ENCODE measurements at places on chromosomes 1 and 21.

DNA sequence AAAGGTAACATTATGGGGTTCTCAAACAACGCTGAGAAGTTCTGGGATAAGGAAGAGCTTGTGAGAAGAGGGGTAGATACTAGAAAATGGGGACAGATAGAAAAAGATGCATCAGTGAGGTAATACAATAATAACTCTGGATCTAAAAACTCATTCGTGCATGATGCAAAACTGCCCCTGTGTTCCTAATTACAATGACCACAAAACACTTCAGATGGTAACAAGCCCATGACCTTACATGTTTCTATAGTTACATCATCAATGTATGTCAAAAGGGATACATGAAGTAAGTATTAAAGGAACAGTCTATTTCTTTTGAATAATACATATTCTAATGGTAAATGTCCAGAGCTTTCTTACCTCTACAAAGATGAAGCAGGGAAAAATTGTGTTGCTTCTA, 110.6 kb upstream of the PLPPR5 start:
- no peak for DNase-seq

DNA sequence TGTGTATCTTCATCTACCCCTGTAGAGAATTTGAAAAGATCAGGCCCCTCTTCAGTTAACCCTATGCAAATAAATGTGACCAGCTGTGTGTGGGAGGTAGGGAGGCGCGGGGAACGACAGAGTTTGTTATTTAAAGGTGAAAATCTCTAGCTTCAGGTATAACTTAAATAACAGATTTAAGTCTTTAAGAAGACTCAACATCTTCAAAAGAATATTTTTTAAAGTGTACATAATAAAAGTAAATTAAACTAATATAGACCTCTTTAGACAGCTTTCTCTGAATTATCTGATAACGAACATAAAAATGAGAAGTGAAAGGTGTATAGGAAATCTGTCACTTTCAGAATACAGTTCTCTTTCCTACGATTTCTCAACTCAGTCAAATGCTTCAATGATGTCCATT, 16.0 kb downstream of the ANGPTL3 start:
- DNase-seq: no peak

DNA sequence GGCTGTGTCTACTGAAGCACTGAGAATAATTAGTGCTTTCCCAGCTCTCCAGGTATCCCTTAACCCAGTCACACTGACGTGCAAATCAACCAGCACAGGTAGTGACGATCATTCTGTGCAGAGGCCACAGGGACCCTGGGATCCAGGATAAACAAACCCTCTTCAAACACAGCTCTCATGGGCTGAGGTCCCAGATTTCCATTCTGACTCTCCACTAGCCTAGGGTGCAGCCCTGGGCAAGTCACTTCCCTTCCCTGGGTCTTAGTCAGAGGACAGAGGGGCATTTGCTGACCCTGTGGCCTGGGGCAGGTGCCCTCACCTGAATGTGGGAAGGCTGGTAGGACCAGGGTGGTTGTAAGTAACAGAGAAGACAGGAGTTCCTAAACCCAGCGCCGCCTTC, 724.7 kb downstream of the MATN1 start:
- no peak for DNase-seq

DNA sequence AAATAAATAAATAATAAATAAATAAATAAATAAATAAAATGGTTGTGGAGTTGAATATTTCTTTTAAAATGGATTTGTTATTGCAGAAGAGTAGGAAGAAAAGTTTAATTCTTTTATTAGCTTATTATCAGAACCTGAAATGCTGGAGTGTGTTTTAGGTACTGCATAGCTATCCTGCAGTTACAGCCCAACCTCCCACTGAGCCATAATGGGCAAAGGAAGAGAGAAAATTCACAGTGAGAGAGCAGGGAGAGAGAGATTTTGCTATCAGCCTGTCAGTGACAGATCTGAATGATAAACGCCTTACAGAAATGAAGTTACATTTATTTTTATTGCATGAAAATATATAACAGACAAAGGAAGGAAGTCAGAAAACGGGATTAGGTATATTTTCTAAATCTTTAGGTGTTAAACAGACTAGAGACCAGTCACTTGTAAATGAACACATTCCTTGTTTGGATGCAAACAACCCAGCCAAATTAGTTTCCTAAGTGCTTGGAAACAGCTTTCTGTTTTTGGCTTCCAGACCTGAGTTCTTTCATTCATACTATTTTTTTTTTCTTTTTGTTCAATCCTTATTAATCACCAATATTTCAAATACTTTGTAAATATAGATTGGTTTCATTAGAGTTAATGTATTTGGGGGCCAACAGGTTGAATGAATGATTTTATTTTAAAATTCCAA, 425.3 kb downstream of the USP25 start:
- DNase-seq: no peak

- no peak for DNase-seq
Observed at GRCh38 chr1:65048335-65048734, 82.0 kb upstream of the JAK1 start.

GRCh38 chr1:34846265-34846664, 13.3 kb downstream of the SMIM12 start:
- no peak for DNase-seq

GRCh38 chr1:80776266-80776665, 1024.5 kb upstream of the ADGRL2 start:
- DNase-seq: no peak

- no peak for DNase-seq
Observed at GRCh38 chr1:19156676-19157075, 53.4 kb downstream of the UBR4 start.

Measured in head of caudate nucleus (tissue), 42 donors.